ENCODE measurements at places on chromosomes 6 and 20. TPM values are rescaled to one million over a fixed set of nuclear protein-coding genes. Genes with fewer than 3 reads are reported as not detected.

DNA sequence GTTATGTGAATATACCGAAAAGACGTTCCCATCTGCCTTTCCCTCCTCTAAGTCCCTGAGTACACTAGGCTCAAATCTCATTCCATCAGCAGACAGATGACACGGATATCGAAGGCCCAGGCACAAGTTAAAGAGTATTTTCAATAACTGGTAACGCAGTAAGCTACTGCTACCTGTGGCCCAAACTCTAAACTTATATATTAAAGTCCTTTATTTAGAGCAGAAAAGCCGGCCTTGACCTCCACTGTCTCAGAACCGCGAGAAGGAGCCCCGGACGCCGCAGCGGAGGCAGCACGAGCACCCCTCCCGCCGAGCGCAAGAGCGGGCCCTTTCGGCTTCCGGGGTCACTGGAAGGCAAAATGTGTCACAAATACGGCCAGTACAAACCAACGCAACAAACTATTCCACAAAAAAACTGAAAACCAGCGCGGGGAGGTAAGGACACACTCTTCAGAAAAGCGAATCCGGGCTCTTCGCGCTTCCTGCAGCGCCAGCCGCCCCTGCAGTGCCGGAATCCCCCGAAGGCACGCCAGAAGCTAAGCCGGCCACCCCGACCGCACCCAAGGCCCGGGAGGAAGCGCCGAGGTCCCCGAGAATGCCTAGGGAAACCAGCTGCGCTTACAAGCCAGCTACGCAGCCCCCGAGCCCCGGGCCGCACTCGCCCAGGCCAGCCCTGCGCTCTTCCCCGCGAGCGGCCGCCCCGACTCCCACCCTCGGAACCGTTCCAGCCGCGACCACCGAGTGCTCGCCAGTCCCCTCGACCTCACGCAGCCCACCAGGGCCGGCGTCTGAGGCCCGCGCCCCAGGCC is 681 bp downstream of the DIDO1 start:
- DNase-seq = peak; percentile 67

- DNase-seq = no peak
Measured at GRCh38 chr6:21023210-21023609, 489.0 kb downstream of the CDKAL1 start.

The RNF5 gene
- total RNA-seq = 51.7 TPM

DNA sequence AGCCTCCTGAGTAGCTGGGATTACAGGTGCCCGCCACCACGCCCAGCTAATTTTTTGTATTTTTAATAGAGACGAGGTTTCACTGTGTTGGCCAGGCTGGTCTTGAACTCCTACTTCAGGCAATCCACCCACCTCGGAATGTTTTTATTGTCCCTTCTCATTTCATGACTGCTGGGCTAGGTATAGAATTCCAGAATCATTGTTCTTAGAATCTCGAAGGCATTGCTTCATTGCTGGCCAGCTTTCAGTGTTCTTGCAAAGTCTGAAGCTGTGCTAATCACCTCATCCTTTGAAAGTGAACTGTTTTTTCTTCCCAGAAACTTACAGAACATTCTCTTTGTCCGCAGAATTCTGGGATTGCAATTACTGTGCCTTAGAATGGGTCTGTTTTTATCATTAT is 49.0 kb downstream of the PTPN1 start:
- DNase-seq = no peak

The APOM gene
- 3.4 TPM for total RNA-seq

- DNase-seq = peak; percentile 22
Measured at GRCh38 chr20:46814366-46815232, 80.0 kb upstream of the EYA2 start.

The C6orf141 gene
- total RNA-seq = 1.1 TPM

- DNase-seq = no peak
Measured at GRCh38 chr6:24117021-24117420, 9.0 kb upstream of the NRSN1 start.

GRCh38 chr6:158332237-158332636 is 20.0 kb downstream of the TULP4 start:
- no peak for DNase-seq

- DNase-seq = no peak
Measured at GRCh38 chr20:47561180-47561579, 59.5 kb downstream of the NCOA3 start.

Measured in activated CD4-positive, alpha-beta T cell treated with anti-CD3 and anti-CD28 coated beads for 36 hours (primary cell).